Activated naive CD4-positive, alpha-beta T cell treated with anti-CD3 and anti-CD28 coated beads, Interleukin-2, amount 50 U/mL, for 72 hours (primary cell): ENCODE measurements at places on chromosomes 11 and 22. TPM values are rescaled to one million over a fixed set of nuclear protein-coding genes. Genes with fewer than 3 reads are reported as not detected.

The KDM4D gene
- total RNA-seq, result 2.0 TPM

The PYGM gene
- 2.3 TPM for total RNA-seq

The NFAM1 gene
- 0.07 TPM for total RNA-seq

The SAA1 gene
- not detected for total RNA-seq

The TRIM49 gene
- total RNA-seq, result not detected

The PRR14L gene
- total RNA-seq, result 57.4 TPM

The MUC2 gene
- not detected for total RNA-seq

The APIP gene
- total RNA-seq, result 30.1 TPM

GRCh38 chr11:1034001-1034400 is 2.5 kb downstream of the MUC6 start:
- no peak for DNase-seq

DNA sequence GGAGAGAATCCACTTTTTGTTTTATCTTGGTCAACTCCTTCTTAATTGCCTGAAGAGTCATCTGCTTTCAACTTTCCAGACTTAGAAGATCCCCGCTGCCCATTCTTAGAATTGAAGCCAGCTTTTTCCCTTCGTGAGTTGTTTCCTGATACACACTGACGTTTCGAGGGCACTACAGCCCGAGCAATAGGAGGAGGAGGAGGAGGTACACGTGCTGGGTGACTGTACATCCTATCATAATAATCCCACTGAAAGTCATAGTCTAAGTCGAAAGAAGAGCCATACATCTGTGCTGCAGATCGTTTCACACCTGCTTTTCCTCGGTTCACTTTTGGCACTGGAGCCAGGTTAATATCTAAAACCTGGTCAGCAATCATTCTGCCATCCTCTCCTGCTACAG is 606.1 kb downstream of the DLG2 start:
- DNase-seq, result no peak

DNA sequence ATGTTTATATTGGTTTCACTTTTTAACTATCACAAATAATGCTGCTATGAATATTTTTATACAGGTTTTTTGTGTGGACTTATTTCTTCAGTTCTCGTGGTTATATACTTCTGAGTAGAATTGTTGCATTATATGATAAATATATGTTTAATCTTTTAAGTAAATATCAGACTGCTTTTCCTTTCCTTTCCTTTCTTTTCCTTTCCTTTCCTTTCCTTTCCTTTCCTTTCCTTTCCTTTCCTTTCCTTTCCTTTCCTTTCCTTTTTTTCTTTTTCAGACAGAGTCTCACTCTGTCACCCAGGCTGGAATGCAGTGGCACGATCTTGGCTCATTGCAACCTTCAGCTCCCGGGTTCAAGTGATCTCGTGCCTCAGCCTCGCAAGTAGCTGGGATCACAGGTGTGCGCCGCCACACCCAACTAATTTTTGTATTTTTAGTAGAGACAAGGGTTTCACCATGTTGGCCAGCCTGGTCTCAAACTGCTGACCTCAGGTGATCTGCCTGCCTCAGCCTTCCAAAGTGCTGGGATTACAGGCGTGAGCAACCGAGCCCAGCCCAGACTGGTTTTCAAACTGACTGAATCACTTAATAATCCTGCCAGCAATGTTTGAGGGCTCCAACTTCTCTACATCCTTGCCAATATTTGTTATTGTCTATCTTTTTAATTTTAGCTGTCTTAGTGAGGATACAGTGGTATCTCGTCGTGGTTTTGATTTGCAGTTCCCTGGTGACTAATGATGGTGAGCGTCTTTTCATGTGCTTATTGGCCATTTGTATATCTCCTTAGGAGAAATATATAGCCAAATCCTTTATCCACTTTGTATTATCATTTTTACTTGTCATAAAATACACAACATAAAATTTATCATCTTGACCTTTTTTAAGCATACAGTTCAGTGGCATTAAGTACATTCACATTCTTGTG is 21.9 kb downstream of the HTR3B start:
- no peak for DNase-seq

DNA sequence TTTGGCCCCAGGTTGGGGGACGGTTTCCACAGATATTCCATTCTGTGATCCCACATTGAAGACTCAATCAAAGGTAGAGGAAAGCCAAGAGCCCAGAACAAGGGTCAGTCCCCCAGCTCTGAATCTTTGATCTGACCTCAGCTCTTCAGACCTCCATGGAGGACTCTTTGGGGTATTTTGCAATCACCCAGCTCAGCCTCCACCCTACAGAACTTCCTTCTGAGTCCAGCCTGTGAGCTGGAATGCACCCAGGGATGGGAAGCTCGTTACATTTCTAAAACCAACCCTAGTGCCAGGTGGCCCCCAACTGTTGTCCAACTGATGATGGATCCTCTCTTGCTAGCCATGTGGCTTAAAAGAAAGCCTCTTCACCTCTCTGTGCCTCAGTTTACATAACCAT is 335.3 kb downstream of the MN1 start:
- no peak for DNase-seq

- no peak for DNase-seq
These were observed 141.6 kb downstream of the TRPC6 start for GRCh38 chr11:101442171-101442570.

DNA sequence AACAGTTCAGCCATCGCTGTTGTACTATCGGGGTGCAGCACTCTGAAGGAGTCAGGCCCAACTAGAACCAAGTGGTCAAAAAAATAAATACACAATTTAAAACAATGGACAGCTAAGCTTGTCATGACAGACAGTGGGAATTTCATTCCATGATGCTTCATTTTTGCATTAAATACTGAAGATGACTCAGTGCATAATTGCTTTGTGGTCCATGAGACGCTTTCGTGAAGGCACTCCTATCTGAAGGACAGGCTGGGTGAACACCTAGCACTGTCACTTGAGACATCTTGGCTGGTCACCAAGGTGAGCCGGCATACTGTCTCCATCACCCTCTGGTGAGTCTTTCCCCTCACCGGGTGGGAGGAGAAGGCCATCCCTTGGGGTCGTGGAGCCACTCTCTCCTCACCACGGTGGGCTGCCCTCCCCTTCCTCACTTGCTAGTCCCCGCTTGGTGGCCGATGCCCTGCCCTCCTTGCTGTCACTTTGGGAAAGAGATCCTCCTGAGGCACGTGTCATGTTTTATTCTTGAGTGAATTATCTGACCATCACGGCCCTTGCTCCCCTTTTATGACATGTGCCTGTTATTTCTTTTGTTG is 4.9 kb upstream of the TESMIN start:
- DNase-seq, result no peak

GRCh38 chr22:50045211-50046018 is 12.7 kb downstream of the TTLL8 start:
- no peak for DNase-seq

- no peak for DNase-seq
These were observed 1.3 kb downstream of the FAM118A start for GRCh38 chr22:45310977-45311531.

DNA sequence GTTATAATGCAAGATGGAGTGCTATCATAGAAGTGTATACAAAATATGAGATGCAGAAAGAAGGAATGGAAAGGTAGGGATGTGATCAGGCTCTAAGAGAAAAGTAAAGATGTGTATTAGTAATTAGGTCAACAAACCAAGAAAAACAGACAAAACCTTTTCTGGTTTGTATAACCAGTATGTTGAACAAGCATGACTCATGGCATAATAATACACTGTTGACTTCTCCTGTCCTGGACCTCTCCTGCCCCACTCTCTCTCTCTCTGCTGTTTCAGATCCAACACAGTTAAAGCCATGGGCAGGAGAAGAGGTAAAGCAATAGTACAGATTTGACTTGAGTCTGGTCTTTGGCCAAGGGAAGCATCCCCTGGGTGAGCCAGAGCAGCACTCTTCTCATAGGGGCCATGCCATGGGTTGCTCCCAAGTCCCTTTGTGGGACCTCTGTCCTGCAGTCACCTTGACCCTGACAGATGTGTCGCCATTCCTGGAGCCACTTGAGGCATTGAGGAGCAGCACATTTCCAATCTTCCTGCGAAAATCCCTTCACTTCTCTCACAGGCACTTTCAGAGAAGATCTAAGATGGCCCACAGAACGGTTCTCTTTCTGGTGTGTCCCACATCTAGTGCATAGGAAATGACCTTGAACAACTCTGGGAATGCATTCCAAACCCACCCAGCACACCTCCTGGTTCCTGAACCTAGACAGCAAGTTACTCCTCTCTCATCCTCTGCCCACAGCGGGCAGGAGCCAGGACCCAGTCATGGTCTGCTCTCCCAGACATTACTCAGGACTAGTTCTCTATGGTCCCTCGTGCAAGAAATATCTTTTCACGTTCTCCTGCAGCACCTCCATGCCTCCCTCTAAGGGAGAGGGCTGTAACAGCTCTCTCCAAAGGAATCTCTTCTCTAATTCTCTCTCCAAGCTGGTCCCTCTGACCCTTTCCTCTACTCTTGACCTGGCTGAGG is 58.2 kb upstream of the PRSS23 start:
- no peak for DNase-seq

DNA sequence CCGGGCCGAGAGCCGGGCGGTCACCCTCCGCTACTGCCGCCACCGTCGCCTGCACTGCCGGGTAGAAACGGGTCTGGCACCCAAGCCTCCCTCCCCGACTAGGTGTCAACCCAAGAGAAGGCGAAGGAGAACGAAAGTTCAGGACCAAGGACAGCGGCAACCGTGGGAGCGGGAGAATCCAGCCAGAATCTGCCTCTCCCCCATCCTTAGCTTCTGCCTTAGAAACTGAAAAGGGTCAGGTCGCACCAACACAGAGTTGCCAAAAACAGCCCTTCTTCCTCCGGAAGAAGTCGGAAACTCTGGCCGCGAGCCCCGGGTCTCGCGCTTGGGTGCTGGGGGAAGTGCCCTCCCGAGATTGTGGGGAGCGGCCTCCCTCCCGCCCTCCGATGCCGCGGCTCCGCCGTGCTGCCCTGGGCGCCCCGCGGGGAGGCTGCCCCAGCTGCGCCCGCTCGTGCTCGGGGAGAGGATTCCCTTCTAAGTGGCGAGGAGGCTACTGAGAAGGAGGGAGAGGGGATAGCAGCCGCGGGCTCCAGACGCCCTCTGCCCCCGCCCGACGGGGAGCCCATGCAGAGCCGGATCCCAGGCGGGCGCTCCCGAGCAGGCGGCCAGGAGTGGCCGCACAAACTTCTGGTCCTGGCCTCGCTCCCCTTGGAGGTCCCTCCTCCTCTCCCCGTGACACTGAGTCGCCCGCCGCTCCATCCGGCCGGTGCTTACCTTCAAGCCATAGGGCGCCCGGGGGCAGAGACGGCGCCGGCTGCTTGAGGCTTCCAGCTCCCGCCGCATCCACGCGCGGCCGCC is 637 bp downstream of the DRD2 start:
- DNase-seq, result peak; percentile 66

GRCh38 chr11:61683961-61684869 is 4.0 kb downstream of the DAGLA start:
- no peak for DNase-seq

- DNase-seq, result no peak
These were observed 28.6 kb upstream of the PHF21A start for GRCh38 chr11:46149826-46150225.

GRCh38 chr22:26524870-26525269 is 12.6 kb upstream of the TFIP11 start:
- DNase-seq, result no peak

- DNase-seq, result no peak
These were observed 104.5 kb downstream of the RELT start for GRCh38 chr11:73480677-73481076.

DNA sequence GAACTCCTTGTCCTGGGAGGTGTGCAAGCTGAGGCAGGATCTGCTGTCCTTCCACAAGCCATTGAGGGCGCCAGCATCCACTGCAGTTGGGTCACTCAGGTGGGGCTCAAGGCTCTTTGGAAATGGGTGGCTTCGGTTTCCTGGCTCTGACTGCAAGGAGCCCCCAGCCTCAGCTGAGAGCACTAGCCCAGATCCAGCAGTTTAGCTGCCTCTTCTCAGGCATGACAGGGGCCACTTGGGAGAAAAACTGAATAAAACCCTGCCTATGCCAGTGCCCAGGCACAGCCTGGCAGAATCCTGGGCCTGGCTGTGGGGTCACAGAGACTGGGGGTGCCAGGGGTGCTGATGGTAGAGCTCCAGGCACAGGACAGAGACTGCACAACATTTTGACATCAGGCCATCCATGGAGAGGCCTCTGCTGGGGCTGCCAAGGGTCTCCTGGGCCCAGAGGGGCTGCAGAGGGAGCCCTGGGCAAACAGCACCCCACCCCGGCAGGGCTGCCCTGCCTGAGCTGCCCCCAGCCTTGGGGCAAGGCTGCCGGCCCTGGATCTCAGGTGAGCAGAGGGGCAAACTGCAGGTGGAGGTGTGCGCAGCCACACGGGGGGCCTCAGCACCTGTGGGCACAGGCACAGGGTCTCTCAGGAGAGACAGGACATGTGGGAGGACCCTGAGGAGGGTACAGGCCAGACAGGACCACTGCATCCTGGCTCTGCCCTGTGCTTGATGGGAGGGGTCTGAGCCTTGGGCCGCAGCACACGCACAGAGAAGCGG is 28.3 kb downstream of the RTN4R start:
- DNase-seq, result no peak

- no peak for DNase-seq
These were observed 65.1 kb upstream of the SLC35C1 start for GRCh38 chr11:45739866-45740265.

GRCh38 chr11:37506531-37506930 is 908.5 kb upstream of the RAG2 start:
- DNase-seq, result no peak

DNA sequence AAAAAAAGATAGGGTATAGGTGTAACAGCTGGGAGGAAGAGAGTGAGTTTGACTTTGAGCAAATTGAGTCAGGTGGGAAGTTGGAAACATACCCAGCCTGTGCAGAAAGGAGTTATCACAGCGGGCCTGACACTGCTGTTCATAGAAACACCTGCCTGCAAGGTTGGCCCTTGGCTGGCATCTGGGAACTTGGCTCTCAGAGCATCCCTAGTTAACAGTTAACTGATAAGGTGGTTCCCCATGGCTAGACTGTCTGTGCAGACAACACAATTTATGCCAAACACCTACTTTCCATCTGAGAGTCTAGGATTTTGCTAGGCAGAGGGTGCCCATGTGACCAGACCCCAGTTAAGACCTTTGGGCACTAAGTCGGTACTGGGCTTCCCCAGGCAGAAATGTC is 31.4 kb downstream of the ADAMTS8 start:
- DNase-seq, result no peak

- no peak for DNase-seq
These were observed 10.7 kb upstream of the SIPA1 start for GRCh38 chr11:65627202-65627601.

GRCh38 chr11:46237248-46238077 is 40.0 kb upstream of the CREB3L1 start:
- peak; percentile 60 for DNase-seq

- DNase-seq, result no peak
These were observed 1.1 kb downstream of the NPAT start for GRCh38 chr11:108221371-108221770.

DNA sequence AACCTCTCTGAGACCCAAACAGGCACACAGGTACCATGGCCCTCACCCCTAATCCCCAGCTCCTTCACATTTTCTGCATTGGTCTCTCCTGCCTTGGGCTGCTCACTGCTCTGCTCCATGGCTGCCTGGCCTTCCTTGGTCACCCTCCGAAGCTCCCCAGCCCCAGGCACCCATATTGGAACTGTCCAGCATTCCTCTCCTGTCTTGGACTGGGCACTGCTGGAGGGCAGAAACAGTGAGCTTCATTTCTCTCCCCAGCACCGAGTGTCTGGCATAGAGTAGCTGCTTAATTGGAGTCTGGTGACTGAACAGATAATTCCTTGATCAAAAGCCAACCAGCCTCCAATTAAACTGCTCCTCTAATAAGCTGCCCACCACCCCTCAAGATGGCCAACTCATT is 13.2 kb downstream of the PLEKHA7 start:
- DNase-seq, result no peak

GRCh38 chr11:14101388-14101787 is 138.9 kb downstream of the SPON1 start:
- DNase-seq, result no peak
